COR-L47 (cell line): ENCODE measurements at places on chromosomes 13 and 19.

- DNase-seq, result no peak
Measured at GRCh38 chr13:49256841-49257240, 9.1 kb downstream of the CDADC1 start.

DNA sequence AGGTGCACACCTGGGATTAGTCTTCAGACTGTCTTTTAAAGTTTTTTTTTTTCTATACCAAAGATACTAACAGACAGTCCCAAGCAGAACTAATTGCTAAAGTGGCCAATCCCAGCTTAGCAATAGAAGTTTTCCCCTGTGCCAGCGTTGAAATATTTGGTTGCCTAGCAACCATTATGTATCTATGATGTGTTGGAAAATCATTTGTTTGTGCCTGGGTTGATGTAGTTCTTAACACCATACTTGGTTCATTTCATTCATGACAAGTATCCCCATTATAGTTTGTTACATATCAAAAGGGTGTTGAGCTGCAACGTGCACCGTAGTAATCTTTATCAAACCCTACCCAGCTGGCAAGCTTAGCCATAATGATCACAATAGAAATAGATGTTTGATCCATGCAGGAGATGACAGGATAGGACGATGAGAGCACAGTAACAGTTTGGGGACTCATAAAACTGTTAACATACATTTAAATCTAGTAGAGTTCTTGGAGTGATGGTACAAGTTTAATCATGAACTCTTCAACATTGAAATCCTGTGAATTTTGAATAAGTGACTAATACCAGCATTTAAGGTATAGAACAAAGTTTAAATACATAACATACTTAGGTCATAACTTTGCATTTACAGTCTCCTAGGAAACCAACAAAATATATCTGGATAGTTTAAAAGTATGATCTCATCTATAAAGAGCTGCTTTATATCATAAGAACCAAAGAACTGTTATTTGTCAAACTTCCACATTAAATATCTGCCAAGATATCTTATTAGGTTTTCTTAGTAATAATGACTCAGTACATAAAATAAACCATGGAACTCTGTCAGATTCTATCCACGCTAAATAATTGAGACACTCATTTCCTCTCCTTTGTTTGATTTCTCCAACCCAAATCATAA is 73.4 kb downstream of the MBNL2 start:
- no peak for DNase-seq

- no peak for DNase-seq
Measured at GRCh38 chr19:35787227-35787799, 11.9 kb downstream of the ARHGAP33 start.

- no peak for DNase-seq
Measured at GRCh38 chr13:62294244-62294643, 878.6 kb upstream of the PCDH20 start.

GRCh38 chr13:114079601-114080536 is 52.6 kb downstream of the RASA3 start:
- no peak for DNase-seq

DNA sequence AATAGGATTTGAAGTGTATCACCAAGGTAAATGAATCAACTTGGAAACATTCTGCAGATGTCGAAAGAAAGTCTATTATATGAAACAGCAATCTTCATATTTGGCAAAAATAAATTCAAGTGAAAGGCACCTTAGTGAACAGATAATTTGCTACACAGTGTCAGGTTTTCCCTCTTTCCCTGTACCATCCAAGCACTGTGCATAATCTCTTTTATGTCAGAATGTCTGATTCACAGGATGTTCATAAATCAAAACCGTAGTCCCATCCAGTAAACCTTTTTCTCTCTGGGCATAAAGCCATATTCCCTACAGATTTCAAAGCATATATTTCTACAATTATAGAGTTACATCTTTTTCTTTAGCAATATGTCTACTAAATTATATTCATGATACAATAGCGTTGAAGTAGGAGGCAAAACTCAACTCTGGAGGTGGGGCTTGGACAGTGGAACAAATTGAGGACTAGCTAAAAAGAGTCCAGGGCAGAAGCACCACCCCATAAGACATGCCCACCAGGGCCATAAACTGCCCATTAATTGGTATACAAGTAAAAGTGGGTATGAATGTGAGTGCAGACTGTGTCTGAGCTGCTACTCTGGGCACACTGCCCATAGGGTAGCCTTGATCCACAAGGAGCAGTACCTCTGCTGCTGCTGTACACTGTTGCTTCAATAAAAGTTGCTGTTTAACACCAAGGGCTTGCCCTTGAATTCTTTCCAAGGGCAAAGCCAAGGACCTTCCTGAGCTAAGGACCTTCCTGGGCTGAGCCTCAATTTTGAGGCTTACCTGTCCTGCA is 72.1 kb upstream of the MYCBP2 start:
- no peak for DNase-seq

DNA sequence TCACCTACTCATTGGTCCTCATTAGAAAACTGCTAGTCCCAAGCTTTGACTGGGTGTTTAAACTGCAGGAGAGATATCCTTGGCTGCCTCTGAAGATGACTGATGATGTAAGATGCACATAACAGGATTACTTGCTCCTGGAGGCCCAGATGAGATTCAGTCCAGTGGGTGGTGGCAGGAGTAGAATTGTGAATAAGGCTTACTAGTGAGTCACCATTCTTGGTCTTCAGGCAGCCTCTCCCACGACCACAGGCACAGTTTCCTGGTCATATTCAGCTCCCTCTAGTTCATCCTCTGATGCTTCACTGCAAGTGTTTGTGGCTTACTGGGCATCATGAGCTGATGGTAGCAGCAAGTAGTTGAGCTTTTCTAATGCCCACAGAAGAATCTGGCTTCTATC is 12.1 kb downstream of the SERTM1 start:
- DNase-seq, result no peak

- no peak for DNase-seq
Measured at GRCh38 chr19:51311351-51312257, at the start of gene IGLON5. Gene IGLON5, plus strand, starts transcription at chr19:51311644. Its CDS starts 204 bp downstream, at chr19:51311848.

DNA sequence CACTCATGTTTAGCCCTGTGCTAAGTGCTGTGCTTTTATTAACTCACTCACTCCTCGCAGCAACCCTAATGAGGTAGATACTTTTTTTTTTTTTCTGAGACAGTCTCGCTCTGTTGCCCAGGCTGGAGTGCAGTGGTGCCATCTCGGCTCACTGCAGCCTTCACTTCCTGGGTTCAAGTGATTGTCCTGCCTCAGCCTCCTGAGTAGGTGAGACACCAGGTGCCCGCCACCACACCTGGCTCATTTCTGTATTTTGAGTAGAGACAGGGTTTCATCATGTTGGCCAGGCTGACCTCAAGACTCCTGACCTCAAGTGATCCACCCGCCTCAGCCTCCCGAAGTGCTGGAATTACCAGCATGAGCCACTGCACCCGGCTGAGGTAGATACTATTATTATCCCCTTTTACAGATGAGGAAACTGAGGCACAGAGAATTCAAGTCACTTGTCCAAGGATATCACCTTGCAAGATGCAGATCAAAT is 2.5 kb downstream of the ITPKC start:
- no peak for DNase-seq

DNA sequence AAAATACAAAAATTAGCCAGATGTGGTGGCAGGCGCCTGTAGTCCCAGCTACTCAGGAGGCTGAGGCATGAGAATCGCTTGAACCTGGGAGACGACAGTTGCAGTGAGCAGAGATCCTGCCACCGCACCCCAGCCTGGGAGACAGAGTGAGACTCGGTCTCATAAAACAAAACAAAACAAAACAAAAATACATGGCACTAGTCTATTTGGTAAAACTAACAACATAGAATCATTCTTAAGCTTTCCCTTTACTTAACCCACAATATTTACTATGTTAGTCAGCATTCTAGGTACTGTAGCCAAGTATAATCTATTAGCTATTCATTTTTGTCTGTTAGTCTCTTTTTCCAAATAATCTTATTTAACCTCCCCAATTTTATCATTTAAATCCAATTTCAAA is 1482.8 kb downstream of the SLITRK5 start:
- no peak for DNase-seq

GRCh38 chr19:4742723-4743646 is 19.3 kb upstream of the DPP9 start:
- DNase-seq, result peak; percentile 94

DNA sequence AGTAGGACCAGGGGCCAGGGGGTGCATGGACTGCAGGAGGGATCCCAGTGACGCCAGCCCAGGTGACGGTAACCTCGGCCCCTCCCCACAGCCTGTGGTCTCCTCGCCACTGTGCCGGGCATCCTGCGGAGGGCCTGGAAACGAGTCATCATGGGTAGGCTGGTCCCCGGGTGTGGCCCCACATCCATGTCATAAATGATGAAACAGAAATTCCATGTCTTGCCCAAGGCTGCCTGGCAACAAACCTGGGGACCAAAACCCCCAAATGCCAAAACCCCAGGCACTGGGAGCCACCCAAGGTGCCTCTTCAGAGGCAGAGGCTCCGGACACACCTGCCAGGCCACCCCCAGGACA is 20.9 kb downstream of the MAP2K2 start:
- no peak for DNase-seq

GRCh38 chr19:10701955-10702525 is 801 bp downstream of the QTRT1 start:
- DNase-seq, result peak; percentile 65

GRCh38 chr13:98506322-98506721 is 70.6 kb downstream of the STK24 start:
- DNase-seq, result no peak

DNA sequence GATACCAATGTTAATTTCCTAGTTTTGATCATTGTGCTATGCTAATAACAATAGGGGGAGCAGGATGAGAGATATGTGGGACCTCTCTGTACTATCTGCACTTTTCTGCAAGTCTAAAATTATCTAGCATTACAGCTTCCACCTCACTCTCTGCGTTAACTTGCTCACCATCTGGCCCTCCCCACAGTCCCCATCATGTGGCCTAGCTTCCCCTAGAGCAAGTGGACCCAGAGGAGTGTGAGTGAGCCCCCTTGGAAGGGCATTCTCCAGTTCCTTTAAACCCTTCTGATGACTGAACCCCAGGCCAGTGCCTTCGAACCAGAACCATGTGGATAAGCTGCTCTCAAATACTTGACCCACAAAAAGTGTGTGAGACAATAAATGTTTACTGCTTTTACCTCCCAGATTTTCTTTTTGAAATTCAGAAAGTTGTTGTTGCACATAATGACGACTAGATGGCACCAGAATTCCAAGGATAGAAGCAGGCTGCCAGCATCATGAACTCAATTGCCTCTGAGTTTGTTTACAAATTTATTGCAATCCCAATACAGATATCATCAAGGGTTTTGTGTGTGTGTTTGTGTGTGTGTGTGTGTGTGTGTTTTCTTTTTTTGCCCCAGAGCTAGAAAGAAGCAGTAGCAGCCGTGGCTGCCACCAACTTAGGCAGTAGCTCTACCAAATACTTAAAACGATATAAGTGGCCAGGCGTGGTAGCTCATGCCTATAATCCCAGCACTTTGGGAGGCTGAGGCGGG is 49.0 kb upstream of the ZNF780A start:
- peak; percentile 29 for DNase-seq

DNA sequence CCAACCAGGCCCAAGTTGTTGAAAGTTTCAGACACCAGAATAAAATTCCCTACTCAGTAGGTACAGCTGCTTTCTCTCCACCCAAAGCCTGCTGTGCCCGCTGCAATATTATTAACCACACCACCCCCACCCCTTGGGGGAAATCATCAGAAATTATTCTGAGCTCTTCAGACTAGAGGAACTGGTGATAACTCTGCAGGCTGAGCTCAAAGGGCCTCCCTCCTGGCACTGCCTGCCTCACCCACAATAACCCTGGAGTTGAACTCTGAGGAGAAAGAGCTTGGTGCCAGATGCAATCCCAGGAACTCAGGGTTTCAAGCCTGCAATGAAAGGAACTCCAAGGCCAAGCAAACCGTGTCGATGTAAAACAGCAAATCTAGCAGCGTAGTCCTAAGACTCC is 381.7 kb upstream of the ZNF507 start:
- DNase-seq, result no peak

DNA sequence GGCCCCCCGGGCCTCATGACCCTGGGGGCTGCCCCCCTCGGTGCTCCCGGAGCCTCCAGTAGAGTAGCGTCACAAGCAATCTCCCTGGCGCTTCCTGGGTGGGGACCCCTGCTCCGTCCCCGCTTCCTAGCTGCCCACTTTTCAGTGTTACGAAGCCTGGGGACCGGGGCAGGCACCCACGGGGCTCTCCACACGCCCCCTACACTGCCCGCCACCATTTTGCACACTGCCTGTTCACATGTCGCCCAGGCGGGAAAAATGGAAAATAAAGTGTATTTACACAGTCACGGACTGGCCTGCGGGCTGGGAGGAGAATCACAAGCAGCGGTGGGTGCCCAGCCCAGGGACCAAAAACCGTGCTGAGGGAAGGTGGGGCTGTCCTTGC is 9.5 kb downstream of the PRR36 start:
- no peak for DNase-seq

DNA sequence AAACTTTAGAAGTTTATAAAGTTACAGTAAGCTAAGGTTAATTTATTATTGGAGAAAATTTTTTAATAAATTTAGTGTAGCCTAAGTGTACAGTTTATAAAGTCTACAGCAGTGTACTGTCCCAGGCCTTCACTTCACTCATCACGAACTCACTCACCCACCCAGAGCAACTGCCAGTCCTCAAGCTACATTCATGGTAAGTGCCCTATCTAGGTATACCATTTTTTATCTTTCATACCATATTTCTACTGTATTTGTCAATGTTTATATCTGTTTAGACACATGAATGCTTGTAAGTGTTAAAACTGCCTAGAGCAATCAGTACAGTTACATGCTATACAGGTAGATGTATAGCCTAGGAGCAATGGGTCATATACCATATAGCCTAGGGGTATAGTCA is 12.5 kb downstream of the INTS6 start:
- no peak for DNase-seq

GRCh38 chr19:6250024-6250615 is 29.7 kb downstream of the MLLT1 start:
- no peak for DNase-seq

DNA sequence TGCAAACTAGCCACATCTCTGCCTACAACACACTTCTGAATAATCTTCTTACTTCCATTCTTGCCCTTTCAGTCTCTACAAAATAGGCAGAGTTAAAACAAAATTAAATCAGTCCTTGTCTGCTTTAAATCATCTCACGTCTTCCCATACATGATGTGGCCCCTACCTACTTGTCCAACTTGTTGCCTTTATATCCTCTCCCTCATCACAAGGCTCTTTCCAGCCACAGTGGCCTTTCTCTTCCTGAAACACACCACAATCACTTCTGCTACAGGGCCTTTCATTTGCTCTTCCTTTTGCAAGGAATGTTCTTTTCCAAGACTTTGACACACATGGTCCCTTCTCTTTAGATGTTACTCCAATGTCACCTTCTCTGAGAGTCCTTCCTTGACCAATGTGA is 1.7 kb downstream of the RBM26 start:
- DNase-seq, result no peak

DNA sequence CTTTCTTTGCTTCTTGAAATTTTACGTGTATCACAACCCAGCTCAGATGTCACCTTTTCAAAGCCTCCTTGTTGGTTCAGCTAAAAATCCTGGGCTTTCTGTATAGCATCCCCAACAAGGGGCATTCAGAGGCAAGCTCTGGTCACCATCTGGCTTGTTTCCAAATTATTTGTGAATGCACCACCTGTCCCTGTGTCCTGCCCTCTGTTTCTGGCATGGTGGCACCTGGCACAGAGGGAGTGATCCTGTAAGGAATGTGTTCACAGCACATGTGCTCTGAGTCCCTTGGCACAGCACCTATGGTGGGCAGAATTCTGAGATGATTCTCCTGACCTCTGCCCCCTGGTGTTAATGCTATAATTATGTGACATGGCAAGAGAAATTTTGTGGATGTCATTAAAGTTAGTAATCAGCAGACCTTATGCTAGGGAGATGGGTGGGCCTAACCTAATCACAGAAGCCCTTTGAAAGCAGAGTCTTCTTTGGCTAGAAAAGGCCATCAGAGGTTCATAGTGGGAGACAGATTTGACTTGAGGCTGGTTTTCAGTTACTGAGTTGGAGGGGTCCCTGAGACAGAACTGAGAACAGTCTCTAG is 76.3 kb downstream of the ZNF429 start:
- DNase-seq, result no peak
